ENCODE measurements at places on chromosomes 4 and X.

GRCh38 chrX:77776659-77777058 lies 9.4 kb downstream of the ATRX start:
- DNase-seq: no peak

- no peak for DNase-seq
These were observed 36.9 kb downstream of the CCDC158 start for GRCh38 chr4:76384052-76384451.

GRCh38 chrX:111270339-111270738 lies at the start of gene CAPN6:
Gene CAPN6, minus strand, starts transcription at chrX:111270483. Its CDS starts 6,547 bp downstream, at chrX:111263936.
- DNase-seq: no peak

DNA sequence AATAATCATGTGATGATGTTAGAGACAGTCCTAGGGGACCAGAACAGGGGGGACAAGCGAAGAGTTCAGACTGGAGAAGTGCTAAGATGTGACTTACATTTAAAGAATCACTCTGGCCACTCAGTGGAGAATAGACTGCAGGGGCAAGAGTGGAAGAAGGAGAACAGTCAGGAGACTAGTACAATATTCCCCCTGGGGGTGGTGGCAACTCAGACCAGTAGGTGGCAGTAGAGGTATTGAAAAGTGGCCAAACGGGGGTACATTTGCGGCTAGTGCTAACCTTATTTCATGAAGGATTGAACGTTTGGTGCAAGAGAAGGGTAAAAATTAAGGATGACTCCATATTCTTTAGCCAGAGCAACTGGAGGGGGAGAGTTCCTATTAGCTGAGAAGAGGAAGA lies 2.7 kb upstream of the BMX start:
- peak; percentile 18 for DNase-seq

GRCh38 chr4:79476196-79476595 lies 68.2 kb upstream of the GK2 start:
- DNase-seq: no peak

DNA sequence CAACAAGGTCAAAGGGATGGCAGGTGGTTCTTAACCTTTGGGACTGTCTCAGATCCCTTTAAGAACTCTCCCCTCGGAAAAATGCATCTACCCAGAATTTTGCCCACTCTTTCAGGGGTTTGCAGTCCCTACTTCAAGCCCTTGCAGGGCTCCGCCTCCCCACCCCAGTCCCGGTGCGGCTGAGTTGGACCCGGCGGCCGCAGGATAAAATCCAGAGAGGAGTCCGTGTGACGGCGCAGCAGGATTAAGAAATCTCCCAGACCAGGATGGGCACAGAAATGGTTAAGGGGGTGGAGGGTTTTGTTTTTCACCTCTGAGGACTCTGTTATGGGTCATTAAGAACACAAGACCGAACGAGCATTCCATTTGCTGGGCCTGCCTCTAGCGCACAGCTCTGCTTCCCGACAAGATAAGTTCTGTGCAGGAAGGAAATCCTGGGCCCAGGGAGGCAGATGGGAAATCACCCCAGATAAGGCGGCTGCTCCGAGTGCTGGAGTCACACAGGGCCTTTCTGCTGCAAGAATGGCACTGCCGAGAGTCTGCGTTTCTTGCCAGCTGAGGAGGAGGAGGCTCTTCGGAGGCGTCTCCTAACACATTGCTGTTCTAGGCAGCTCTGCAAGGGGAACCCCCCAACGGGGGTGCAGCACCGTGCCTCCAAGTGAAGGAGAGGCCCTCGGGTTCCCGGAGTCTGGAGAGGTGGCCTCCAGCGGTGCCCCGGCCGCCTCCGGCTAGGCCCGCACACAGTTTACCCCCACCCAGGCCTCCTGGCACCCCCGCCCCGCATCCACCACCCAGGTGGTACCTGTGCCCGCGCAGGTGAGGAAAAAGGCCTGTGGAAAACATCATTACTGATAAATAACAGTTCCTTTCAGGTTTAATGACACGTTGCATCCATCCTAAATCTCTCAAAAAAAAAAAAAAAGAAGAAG lies 277.6 kb downstream of the BCOR start:
- DNase-seq: peak; percentile 59

- no peak for DNase-seq
These were observed 24.9 kb downstream of the TKTL2 start for GRCh38 chr4:163448540-163449203.

DNA sequence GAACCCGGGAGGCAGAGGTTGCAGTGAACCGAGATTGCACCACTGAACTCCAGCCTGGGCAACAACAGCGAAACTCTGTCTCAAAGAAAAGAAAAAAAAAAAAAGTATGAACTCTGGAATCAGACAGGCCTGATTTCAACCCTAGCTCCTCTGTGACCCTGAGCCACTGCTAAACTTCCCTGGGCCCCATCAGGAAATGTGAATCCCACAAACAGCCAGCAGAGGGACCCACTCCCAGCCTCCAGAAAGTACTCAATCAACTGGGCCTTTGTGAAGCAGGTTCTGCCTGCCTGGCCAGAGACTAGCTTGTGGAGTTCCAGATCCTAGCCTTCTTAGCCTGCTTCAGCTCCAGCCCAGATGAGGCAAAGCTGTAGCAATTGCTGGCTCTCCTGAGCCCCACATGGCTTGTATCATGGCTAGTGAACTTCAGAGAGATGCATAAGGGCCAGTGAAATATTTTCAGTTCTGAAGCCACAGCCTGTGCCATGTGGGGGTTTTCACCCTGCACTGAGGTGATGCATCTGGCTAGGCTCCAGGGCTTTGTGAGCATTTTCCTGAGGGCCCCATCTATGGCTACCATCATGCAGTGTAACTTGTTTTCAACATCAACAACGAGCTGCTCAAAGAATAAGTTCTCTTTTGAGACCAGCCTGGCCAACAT lies 7.2 kb upstream of the IDS start:
- peak; percentile 11 for DNase-seq

- DNase-seq: no peak
These were observed 6.2 kb downstream of the ARFIP1 start for GRCh38 chr4:152785639-152786615.

DNA sequence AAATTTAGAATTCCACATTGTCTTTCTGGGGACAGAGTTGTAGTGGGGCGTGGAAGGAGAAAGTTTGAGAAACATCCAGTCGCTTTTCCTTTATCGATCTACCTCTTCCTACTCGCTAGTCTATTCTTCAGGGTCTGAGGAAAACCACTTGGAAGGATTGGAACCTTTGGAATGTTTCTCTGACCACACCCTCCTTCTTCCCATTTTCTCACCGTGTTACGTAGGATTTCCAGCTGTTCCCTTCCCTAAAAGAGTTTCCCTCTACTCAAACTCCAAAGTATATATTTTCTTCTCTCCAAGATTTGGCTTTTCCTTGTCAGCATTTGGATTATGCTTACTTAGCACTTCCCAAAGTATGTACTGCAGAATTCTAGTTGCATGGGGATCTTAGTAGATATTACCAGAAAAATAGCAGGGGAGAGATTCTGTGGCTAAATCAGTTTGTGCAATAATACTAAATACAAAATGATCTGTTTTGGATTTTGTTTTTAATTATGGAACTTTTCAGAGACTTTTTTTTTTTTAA lies 4.9 kb downstream of the ENPEP start:
- no peak for DNase-seq

GRCh38 chr4:80103629-80104028 lies 30.6 kb upstream of the ANTXR2 start:
- peak; percentile 2 for DNase-seq

GRCh38 chr4:25915353-25915705 lies 1.3 kb downstream of the SMIM20 start:
- DNase-seq: no peak

- DNase-seq: no peak
These were observed 73.9 kb downstream of the GC start for GRCh38 chr4:71709961-71710360.

- no peak for DNase-seq
These were observed 101.2 kb upstream of the SLC4A4 start for GRCh38 chr4:71237641-71238040.

DNA sequence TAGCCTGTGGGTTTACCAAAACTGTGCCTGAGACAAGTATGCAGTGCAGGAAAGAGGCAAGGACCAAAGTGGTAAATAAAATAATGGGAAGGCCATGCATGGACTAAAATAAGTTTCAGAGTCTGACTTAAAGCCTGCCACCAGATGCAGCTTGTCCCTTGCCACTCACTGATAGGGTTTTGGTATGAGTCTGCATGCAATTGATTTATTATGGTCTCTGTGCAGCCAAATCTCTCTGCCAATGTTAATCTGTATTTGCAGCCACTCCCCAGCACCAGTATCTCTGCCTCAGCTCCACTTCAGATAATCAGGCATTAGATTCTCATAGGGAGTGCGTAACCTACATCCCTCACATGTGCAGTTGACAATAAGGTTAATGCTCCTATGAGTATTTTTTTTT lies 5.5 kb upstream of the FGF2 start:
- no peak for DNase-seq

GRCh38 chr4:41144812-41145211 lies 69.5 kb downstream of the APBB2 start:
- DNase-seq: no peak

GRCh38 chr4:156495836-156496235 lies 475.8 kb downstream of the PDGFC start:
- DNase-seq: no peak

DNA sequence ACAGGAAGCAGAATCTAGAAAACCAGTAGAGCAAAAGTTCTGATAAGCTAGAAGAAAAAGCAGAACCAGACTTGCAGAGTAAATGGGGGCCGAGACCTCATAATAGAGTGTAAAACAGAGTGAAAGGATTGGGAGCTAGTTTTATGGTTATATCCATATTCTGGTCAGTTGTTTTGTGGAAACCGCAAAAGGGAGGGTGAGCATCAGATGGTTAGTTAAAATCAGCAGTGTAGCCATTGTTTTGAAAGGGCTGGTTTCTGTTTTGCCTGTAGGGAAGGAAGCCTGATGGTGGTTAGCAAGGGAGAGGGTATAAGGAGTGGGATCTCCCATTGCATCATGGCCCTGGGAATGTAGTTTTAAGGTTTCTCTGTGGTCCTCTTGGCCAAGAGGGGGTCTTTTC lies 17.2 kb upstream of the CCNI start:
- DNase-seq: no peak

DNA sequence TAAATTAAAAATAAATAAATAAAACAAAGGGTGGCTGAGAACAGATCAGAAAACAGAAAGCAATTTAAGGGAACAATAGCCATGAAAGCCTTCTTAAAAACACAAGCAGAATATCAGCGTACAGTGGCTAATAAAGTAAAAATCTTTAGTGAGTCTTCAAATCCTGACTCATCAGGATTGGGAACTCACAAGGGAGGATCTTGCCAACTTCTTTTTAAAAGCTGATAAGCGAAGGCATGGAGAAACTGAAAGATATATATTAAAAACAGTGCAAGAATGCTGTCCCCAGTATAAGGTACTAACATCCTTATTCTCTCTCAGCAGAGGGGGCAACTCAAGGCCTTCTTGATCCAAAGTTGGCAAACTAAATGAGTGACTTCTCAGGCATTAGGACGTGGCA lies 180.1 kb downstream of the DHX15 start:
- no peak for DNase-seq

DNA sequence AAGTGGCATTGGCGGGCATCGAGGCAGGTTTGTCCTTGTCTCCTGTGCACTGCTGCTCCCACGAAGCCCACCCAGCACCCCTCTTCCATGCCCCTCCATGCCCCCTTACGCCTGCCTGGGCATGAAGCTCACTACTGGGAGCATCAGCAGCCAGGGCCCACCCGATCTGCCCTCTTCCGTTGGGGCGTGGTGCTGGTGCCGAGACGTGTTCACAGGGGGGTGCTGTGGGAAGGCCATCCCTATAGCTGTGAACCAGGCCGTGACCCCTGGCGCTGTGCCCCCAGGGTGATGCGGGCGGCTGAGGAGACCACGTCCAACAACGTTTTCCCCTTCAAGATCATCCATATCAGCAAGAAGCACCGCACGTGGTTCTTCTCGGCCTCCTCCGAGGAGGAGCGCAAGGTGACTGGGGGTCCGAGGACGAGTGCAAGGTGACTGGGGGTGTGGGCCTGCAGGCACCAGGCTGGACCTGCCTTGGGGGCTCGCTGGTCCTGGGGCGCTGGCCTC lies 19.3 kb upstream of the ADD1 start:
- DNase-seq: no peak

DNA sequence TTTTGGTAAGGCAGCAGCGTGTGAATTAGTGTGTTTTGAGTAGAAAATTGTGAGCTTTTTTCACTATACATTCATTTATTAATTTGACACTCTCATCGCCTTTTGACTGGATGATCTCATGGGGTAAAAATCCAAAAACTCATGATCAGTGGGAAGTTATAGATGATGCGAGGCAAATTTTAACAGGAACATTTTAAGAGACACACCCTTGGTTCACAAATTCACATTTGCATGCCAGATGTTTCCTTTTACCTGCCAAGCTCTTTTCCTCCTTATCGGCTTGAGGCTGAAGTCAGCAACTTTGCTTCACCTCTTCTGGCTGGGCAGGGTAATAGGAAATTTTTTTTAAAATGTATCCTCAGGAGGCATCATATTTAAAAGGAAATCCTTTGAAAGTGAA lies 318.0 kb upstream of the HS3ST1 start:
- no peak for DNase-seq

- no peak for DNase-seq
These were observed 14.3 kb downstream of the FAM9C start for GRCh38 chrX:13029887-13030771.

- no peak for DNase-seq
These were observed 732 bp downstream of the NLGN4X start for GRCh38 chrX:6227935-6228334.

GRCh38 chr4:139935911-139936310 lies 218.1 kb downstream of the MAML3 start:
- DNase-seq: no peak

DNA sequence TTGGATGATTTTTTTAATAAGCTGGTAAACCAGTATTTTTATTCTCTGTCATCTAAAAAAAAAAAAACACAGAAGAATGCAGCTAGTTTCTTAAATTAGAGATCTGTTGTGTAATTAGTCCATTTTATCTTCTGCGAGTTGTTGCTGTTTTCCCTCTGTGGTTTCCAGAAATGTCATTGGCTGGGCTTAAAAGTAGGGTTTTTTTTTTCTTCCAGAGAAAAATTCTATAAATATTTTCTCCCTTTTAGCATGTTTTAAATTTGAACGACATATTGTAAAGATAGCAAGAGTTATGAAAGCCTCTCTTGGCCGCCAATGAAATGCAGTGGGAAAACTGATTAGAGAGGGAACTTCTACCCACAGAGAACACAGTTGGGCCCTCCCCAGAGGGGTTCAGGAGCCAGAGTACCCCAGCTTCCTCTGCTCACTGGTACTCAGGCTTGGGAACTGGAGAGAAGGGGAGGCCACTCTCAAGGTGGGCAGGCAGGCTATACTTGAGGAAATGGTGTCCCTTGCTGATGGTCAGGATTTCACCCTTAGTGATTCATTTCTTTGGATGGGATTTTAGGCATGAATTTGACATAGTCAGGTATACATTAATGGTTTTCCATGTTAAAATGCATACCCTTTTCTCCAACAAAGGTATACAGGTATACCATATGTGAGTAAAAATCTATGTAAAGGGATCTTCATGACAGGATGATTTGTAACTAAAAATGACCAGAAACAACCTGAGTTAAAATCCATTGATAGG lies 166.1 kb downstream of the BCOR start:
- no peak for DNase-seq

GRCh38 chr4:186192066-186192612 lies 772 bp downstream of the CYP4V2 start:
- peak; percentile 27 for DNase-seq

GRCh38 chrX:20224814-20225487 lies 41.8 kb downstream of the RPS6KA3 start:
- DNase-seq: no peak
